Fibroblast of lung (primary cell): ENCODE measurements at places on chromosomes 7 and 10. TPM values are rescaled to one million over a fixed set of nuclear protein-coding genes. Genes with fewer than 3 reads are reported as not detected.
A peak's percentile ranks its signal among the peaks of the same experiment; 100 is the strongest.

GRCh38 chr10:4001811-4002210 lies 216.8 kb upstream of the KLF6 start:
- no peak for DNase-seq

DNA sequence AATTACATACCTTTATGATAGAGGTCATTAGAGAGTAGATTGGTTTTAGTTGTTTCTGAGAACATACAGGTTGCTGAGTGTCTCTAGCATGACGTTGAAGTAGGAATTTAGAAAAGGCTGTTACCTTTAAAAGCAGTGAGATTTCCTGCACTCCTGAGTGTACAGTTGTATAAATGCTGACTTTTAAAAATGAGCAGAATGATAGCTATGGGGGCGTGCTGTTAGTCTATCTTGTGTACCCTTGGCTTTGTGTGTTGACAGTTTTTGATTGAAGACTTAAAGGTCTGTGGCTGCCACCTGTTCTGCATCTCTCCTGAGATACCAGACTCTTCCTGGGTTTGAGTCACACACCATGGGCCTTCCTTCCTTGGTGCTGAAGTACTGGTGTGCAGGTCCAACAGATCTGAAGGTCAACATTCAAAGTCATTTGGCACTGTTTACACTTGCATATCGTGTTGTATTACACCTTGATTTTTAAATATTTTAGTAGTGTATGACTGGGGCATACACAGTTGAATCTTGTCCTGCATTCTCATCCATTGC lies 23.8 kb downstream of the DNAJB6 start:
- DNase-seq, result no peak

DNA sequence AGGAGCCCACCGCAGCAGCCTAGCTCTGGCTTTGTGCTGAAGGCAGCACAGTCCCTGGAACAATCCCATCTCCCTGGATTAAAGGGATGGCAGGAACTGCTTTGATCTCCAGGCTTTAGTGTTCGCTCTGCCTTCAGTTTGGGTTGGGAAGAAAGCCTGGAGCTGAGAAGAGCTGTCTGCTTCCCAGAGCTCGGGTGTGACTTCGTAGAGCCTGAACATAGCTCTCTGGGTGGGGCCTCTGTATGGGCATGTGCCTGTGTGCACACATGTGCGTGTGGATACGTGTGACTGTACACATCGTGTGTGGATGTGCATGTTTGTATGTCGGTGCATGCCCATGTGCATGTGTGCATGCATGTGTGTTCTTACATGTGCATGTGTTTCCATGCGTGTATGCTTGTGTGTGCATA lies 8.7 kb downstream of the ADCY1 start:
- no peak for DNase-seq

The RAMP3 gene
- total RNA-seq, result under 0.01 and 0.17 TPM in 2 replicates

GRCh38 chr7:138845711-138846110 lies 47.7 kb upstream of the ATP6V0A4 start:
- no peak for DNase-seq

GRCh38 chr10:51642581-51642980 lies 56.8 kb downstream of the CSTF2T start:
- DNase-seq, result no peak

DNA sequence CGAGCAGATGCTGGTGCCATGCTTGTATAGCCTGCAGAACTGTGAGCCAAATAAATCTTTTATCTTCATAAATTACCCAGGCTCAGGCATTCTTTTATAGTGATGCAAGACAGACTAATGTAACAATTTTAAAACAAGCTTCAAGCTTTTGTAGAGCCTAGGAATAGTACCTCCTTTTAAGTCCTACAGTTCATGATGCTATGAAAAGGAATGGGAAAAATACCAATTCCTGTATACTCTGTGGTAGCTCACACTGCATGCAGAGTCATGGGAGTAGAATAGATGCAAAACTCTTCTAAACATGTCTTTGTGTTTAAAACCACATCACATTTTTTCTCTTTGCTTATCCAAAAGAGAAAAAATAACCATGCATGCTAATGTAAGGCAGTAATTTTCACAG lies 66.6 kb upstream of the WNT16 start:
- DNase-seq, result peak; percentile 33

The CDHR3 gene
- total RNA-seq, result 4.9 and 9.4 TPM in 2 replicates

DNA sequence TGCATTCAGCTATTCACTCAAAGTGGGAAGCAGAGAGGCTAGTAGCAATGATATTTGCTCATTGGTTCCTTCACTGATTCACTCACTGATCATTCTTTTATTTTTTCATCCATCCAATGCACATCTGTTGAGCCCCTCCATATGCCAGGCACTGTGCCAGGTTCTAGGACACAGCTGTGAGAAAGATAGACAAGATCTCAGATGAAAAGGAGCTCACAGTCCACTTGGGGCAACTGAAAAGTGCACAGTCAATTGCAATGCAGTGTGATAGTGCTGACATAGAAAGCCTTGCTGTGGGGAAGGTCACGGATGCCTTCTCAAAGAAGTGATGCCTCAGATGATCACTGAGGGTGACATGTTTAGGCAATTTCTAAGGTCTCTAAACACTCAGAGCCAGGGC lies 262.3 kb downstream of the PTEN start:
- DNase-seq, result no peak

GRCh38 chr7:107643407-107643806 lies 17.2 kb upstream of the SLC26A4 start:
- peak; percentile 82 for DNase-seq

DNA sequence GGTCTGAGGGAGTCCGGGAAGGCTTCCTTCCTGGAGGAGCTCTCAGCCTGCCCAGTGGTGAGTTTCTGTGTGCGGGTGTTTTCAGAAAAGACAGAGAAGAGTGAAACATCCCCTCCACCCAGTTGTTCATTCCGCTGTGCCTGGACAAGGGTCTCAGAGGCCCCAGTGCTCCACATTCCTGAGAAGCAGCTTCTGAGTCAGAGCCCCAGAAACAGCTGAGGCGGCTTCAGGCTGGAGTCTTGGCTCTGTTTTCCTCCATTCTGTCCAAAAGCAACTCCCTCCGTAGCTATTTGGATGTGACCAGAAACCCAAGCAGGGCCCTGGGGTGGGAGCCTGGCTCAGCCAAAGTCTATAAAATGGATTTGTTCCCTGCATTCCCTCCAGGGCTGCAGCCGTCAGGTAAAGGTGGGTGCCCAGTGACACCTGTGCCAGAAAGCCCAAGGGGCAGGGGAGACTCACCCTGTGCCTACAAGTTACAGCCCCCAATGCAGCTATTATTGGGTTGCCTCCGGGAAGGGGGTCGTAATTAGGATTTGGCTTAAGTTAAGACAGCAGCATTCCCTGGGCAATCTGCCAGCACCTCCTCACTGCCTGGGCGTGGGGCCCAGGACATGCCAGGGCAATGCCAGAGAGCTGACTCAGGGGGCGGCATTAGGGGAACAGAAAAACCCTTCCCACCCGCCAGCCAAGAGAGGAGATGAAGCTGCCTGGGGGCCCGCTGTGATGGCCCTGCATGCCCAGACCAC lies 13.1 kb upstream of the CAMK2G start:
- DNase-seq, result peak; percentile 95

The CALML3 gene
- total RNA-seq, result not detected in 2 replicates

- peak; percentile 95 for DNase-seq
Observed at GRCh38 chr10:88157981-88158465, 294.6 kb downstream of the PTEN start.

GRCh38 chr10:12622691-12623090 lies 273.3 kb downstream of the CAMK1D start:
- DNase-seq, result no peak

GRCh38 chr7:75617634-75618234 lies 121.0 kb downstream of the HIP1 start:
- DNase-seq, result no peak

The SLC26A4 gene
- 0.26 and 0.50 TPM in 2 replicates for total RNA-seq

GRCh38 chr10:45416603-45417002 lies 42.6 kb downstream of the ALOX5 start:
- no peak for DNase-seq

The CLRN3 gene
- total RNA-seq, result not detected in 2 replicates

The CYP2C19 gene
- total RNA-seq, result not detected in 2 replicates

The TEX36 gene
- total RNA-seq, result not detected in 2 replicates

DNA sequence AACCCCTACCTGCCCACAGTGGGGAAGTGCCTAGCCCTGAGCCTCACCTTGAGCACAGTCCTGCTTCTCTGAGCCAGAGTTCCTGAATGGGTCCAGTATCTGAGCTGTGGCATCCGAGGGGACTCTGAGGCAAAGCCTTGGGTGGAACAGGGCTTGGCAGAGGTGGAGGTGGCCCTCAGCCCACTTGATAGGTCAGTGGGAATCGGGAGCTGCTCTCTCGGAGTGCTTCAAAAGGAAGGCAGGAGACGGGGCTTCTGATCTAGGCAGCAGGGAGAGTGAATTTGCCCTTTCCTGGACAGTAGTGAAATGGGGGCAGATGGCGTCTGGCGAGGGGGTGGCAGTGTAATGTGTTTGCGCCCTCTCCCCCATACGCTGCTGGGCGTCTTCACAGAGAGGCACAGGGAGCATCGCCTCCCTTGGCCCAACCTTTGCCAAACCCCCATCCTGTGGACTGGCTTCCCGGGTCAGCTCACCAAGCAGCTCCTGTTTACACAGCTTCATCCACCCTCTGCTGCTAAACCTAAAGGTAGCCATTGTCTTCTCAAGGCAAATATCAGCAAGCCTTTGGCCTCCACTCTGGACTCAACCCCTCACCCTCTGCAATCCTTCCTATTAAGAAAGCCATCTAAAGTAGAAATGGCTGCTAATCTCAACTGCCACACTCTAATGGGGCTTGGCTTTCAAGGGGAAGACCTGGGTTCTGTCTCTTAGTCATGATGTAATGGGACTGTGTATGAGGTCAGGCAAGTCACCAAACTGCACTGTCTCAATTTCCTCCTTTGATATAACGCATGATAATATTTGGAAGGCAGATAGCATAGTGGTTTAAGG lies 21.1 kb upstream of the VDAC2 start:
- no peak for DNase-seq

DNA sequence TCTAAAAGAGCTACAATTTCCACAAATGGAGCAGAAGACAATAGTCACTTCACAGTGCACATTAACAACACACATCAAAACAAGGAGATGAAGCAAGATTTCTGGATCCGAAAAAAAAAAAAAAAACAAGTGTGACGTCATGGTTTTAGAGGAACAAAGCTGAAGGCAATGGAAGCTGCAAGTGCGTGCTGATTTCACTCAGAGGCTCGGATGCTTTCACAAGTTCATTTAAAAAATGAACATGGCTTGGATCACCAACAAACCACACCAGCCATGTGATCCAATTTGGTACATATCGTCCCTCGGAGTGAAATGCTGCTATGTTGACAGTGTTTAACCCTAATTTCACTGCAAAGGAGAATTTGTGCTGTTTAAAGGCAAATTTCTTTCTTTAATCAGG lies 337.0 kb upstream of the PRKCQ start:
- DNase-seq, result peak; percentile 68

DNA sequence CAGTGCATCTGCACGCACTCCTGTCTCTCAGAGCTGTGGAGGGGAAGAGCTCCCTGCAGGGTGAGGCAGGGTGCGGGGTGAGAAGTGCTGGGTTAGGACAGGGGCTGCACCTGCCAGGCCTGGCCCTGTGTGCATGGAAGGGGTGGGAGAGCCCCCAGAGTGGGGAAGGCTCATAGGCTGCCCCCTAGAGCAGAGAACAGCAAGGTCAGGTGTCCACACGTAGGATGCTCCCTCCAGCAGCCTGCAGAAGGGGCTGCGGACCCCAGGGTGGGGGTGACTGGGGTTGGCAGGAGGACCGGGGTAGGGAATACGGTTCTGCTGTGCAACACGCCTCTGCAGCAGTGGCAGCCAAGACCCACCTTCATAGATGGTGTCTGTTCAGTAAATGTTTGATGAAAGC lies 208.6 kb downstream of the PTPRN2 start:
- DNase-seq, result no peak

DNA sequence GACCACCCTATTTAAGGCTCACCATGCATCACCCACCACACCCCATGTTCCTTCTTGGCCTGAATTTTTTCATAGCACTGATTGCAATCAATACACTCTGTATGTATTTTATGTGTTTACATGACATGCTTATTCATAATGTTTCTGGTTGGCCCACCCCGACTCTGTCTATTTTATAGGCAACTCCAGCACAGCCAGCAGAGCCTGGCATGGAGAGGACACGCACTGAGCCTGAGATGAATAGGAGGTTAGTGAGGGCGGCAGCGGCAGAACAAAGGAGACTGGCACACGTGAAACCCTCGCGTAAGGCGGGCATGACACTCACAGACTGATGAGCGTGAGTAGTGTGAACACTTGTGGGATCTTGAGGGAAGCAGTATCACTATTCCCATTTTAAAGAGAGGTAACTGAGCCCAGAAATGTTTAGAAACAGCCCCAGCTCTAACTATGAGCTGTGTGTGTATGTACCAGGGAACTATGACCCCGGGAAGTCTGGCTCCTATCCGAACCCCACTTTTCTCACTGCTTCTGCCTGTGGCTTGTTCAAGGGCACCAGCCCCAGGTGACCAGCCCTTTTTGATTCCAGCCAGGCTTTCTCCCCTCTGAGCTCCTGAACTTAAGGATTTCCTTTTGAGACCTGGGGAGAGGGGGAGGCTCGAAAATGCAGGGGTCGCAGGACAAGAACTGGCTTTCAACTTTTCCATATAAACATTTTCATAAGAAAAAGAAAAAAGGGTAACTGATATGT lies 113.3 kb downstream of the ARHGAP22 start:
- DNase-seq, result no peak

- peak; percentile 1 for DNase-seq
Observed at GRCh38 chr10:23826421-23826820, 382.5 kb upstream of the KIAA1217 start.

The PSAP gene
- total RNA-seq, result 1,180 and 1,808 TPM in 2 replicates

DNA sequence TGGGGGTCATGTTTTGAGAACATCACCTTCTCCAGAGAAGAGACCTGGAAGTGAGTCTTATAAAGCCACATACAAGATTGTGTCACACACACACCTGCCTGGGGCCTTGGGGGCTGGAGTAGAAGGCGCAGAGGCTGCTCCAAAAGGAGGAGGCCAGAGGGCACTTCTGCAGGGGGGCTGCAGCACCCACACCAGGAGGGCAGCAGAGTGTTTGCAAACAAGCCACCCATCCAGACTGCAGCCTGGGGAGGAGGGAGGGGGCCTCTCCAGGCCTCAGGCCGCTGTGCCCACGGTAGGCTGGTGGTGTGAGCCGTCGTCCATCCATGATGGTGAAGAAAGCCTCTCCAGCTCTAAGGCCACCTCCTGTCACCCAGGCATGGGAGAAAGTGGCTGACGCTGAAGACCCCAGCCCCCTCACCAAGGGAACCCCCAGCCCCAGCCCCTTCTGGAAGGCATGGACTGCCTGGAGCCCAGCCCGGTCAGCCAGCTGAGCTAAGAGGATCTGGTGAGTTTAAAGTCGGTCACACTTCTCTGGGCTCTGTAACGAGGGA lies 77.5 kb downstream of the FOXL3 start:
- no peak for DNase-seq

- no peak for DNase-seq
Observed at GRCh38 chr7:69193061-69193460, 405.2 kb upstream of the AUTS2 start.

The C10orf53 gene
- not detected in 2 replicates for total RNA-seq

- DNase-seq, result no peak
Observed at GRCh38 chr10:30432622-30433305, 1.2 kb upstream of the MAP3K8 start.

The PLXDC2 gene
- 5.1 and 12.3 TPM in 2 replicates for total RNA-seq

- DNase-seq, result no peak
Observed at GRCh38 chr10:107028236-107028635, 136.3 kb downstream of the SORCS1 start.

GRCh38 chr10:86178401-86179152 lies 188.0 kb downstream of the GRID1 start:
- no peak for DNase-seq
